ENCODE measurements at places on chromosomes 16 and 17.
A peak's percentile ranks its signal among the peaks of the same experiment; 100 is the strongest.

- H3K36me3 ChIP-seq, result peaks cover 7% of the 10 kb centered on the region
- H3K27ac ChIP-seq, result no peak overlapping the region
- H3K4me1 ChIP-seq, result no peaks in the 10 kb centered on the region
Observed at GRCh38 chr17:80129006-80129565, 17.8 kb downstream of the EIF4A3 start.

GRCh38 chr16:70258946-70259345 is 7.2 kb upstream of the EXOSC6 start:
- H3K4me3 ChIP-seq, result no peak overlapping the region
- no peaks in the 10 kb centered on the region for H3K4me1 ChIP-seq
- no peaks in the 10 kb centered on the region for H3K27me3 ChIP-seq
- H3K36me3 ChIP-seq, result peaks cover 100% of the 10 kb centered on the region
- no peak overlapping the region for H3K27ac ChIP-seq

DNA sequence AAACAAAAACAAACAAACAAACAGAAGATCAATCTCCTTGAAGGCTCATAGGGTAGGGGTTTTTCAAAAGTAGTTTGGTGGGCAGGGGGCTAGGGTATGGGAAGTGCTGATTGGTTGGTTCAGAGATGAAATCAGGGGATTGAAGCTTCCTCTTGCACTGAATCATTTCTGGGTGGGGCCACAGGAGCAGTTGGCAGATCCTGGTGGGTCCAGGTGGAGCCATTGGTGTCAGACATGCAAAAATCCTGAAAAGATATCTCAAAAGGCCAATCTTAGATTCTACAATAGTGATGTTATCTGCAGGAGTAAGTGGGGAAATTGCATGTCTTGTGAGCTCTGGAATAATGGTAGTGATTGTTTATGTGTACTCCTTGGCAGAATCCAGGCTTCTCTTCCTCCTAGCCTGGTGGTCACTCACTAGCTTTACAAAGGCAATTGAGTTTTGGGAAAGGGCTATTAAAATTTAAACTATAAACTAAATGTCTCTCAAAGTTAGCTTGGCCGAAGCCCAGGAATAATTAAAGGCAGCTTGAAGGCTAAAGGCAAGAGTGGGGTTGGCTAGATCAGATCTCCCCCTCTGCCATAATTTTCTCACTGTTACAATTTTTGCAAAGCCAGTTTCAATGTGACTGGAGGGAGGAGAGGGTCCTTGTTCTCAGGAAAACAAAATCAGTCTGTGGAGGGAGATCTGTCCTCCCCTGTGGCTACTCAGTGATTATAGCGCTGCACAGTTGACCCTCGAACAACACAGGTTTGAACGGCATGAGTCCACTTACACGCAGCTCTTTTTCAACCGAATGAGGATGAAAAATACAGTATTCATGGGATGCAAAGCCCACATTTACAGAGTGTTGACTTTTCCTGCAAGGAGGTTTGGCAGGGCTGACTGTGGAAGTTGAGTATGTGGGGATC is 45.2 kb downstream of the RNF112 start:
- no peak overlapping the region for H3K27ac ChIP-seq
- H3K4me3 ChIP-seq, result no peak overlapping the region

GRCh38 chr17:77893144-77894044 is 65.1 kb upstream of the TNRC6C start:
- H3K4me1 ChIP-seq, result no peaks in the 10 kb centered on the region
- H3K4me3 ChIP-seq, result no peak overlapping the region
- no peak for DNase-seq
- H3K27ac ChIP-seq, result no peak overlapping the region
- H3K36me3 ChIP-seq, result no peaks in the 10 kb centered on the region
- no peaks in the 10 kb centered on the region for H3K27me3 ChIP-seq

DNA sequence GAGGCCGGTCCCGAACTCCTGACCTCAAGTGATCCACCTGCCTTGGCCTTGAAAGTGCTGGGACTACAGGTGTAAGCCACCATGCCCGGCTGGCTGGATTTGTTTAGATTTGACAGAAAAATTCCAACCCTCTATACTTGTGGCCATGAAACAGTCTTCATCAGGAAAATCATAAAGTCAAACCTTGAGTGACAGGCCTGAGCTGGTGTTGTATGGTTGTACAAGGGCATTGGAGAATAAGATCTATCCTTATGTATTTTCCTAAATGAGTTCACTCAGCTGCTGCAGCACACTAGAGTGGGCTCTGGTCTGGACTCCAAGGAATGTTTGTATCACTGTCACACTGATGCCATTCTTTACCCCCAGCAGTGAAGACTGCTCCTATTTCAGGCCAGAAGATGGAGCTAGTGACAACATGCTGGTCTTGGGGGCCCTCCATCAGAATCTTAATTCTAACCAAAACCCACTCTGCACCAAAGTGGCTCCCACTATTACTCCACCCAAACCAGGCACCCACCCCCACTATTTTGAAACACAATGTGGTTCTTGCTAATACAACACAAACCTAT is 27.4 kb downstream of the SNX11 start:
- H3K27me3 ChIP-seq, result no peaks in the 10 kb centered on the region
- no peaks in the 10 kb centered on the region for H3K4me1 ChIP-seq
- no peak overlapping the region for H3K4me3 ChIP-seq
- no peak for DNase-seq
- H3K36me3 ChIP-seq, result no peaks in the 10 kb centered on the region

DNA sequence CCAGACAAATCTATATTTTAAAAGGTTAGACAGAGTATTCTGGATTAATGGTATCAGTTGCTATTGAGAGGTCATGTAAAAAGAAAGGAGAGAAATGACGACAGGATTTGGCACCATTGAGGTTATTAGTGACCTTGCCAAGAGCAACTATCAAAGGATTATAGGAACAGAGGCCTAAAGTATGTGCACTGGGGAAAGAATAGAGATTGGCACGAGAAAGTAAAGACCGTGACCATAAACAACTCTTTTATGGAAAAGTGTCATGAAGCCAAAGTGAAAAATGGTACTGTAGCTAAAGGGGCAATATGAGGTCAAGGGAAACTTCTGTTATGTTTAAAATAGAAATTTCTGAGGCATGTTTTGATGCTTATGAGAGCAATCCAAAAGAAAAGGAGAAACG is 115.2 kb upstream of the KIF2B start:
- H3K4me3 ChIP-seq, result no peak overlapping the region
- H3K36me3 ChIP-seq, result no peaks in the 10 kb centered on the region
- no peaks in the 10 kb centered on the region for H3K27me3 ChIP-seq
- H3K4me1 ChIP-seq, result no peaks in the 10 kb centered on the region

GRCh38 chr16:50635505-50636392 is 45.4 kb downstream of the SNX20 start:
- no peaks in the 10 kb centered on the region for H3K4me1 ChIP-seq
- H3K4me3 ChIP-seq, result no peak overlapping the region
- H3K36me3 ChIP-seq, result peaks cover 33% of the 10 kb centered on the region
- no peak overlapping the region for H3K27ac ChIP-seq
- no peaks in the 10 kb centered on the region for H3K27me3 ChIP-seq
- no peak for DNase-seq

GRCh38 chr17:67629971-67630320 is 87.8 kb upstream of the NOL11 start:
- DNase-seq, result no peak
- H3K27me3 ChIP-seq, result no peaks in the 10 kb centered on the region
- H3K27ac ChIP-seq, result no peak overlapping the region

DNA sequence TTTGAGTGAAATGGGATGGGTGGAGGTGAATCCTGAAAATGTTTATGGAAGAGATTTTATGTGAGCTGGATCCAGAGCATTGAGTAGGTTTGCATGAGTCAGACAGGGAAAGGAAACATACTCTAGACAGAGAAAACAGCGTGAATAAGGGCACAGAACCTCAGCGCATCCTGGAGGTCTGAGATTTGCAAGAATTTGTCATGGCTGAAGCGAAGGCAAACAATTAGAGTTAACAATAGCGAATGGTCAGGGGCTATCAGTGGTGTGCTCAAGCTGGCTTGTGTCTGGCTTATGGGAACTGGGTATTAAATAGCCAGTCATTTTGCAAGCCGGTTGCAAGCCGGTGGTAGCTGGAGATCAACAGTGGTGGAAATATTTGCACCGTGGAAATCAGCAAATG is 36.4 kb downstream of the MAP2K6 start:
- H3K27me3 ChIP-seq, result no peaks in the 10 kb centered on the region
- no peak overlapping the region for H3K27ac ChIP-seq
- no peak for DNase-seq
- H3K4me3 ChIP-seq, result no peak overlapping the region
- H3K36me3 ChIP-seq, result no peaks in the 10 kb centered on the region

- H3K27ac ChIP-seq, result no peak overlapping the region
- no peak overlapping the region for H3K4me3 ChIP-seq
- DNase-seq, result no peak
Observed at GRCh38 chr17:2974347-2974746, 89.1 kb downstream of the OR1D5 start.

GRCh38 chr17:29546085-29546484 is 20.8 kb downstream of the ABHD15 start:
- DNase-seq, result no peak
- no peak overlapping the region for H3K27ac ChIP-seq
- peaks cover 16% of the 10 kb centered on the region for H3K36me3 ChIP-seq

DNA sequence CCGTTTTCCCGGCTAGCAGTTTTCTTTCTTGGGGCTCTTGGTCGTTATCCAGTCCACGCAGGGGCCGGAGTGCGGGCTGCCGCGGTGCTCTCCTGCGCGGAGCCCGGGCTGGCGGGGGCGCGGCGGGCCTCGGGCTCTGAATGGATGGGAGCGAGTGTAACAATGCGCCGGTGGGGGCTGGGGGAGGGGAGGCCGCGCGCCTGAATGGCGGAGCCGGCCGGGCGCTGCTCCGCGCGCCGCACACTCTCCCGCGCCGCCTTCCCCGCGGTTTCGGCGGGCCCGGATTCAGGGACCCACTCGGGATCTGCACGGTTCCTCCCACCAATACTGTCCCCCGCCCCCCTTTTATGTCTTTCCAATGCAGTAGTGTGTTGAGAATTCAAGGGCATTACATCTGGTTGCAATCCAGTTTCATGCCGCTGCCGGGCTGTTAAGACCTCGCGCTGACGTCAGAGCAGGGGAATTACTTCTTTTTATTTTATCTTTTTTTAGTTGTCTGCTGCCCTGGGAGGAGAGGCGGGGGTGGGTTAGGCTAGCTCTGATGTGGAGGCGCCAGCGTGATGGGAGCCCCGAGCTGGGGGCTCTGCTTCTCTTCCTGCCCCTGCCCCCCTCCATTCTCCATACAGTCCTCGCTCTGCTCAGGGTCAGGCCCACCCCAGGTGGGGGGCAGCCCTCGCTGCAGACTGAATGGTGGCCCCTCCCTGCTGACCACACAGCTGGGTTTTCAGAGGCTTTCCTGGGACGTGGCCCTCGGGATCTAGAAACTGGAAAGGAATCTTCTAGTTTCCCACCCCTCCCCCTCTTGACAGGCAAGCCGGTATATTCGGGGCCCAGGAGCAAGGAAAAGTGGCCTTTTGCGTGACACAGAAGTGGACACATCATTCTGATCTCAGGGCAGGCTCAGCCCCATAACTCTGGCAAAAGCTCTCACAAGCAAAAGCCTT is 1.8 kb downstream of the RAI1 start:
- H3K36me3 ChIP-seq, result no peaks in the 10 kb centered on the region
- no peak for DNase-seq
- H3K4me1 ChIP-seq, result peaks cover 24% of the 10 kb centered on the region
- peak overlapping the region; percentile 86 for H3K27ac ChIP-seq

- no peak overlapping the region for H3K4me3 ChIP-seq
- no peak for DNase-seq
- peaks cover 4% of the 10 kb centered on the region for H3K4me1 ChIP-seq
- H3K36me3 ChIP-seq, result peaks cover 42% of the 10 kb centered on the region
- H3K27ac ChIP-seq, result no peak overlapping the region
- no peaks in the 10 kb centered on the region for H3K27me3 ChIP-seq
Observed at GRCh38 chr17:38724337-38724988, 5.7 kb upstream of the CISD3 start.

DNA sequence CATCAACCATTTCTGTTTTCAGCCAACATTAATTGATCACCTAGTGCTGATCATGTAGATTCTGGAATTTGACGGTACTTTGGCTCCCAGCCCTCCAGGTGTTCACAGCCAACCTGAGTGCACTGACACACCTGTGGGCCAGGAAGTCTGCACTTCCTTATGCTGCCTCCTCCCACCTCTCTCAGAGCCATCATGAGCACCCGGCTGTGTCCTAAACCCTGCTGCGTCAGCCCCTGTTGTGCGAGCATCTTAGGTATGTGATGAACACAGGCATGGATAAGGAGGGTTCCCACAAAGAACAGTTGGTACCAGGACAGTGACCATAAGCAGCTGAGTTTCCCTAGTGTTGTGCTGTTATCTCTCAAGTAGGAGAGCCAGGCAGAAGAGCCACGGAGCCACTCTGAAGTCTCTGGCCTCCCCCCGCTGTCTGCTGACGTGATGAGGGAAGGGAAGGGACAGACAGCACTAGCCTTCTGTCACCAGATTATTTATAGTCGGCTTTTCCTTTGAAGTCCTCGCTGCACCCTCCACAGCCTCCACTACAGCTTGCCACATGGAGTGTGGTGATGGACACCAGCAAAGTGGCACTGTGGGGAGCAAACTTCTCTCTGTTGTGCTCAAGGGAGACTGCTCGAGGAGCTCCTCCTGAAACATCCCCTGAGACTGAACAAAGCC is 162.8 kb upstream of the ANKFN1 start:
- no peak overlapping the region for H3K4me3 ChIP-seq
- H3K36me3 ChIP-seq, result no peaks in the 10 kb centered on the region
- H3K27me3 ChIP-seq, result no peaks in the 10 kb centered on the region
- no peak overlapping the region for H3K27ac ChIP-seq

DNA sequence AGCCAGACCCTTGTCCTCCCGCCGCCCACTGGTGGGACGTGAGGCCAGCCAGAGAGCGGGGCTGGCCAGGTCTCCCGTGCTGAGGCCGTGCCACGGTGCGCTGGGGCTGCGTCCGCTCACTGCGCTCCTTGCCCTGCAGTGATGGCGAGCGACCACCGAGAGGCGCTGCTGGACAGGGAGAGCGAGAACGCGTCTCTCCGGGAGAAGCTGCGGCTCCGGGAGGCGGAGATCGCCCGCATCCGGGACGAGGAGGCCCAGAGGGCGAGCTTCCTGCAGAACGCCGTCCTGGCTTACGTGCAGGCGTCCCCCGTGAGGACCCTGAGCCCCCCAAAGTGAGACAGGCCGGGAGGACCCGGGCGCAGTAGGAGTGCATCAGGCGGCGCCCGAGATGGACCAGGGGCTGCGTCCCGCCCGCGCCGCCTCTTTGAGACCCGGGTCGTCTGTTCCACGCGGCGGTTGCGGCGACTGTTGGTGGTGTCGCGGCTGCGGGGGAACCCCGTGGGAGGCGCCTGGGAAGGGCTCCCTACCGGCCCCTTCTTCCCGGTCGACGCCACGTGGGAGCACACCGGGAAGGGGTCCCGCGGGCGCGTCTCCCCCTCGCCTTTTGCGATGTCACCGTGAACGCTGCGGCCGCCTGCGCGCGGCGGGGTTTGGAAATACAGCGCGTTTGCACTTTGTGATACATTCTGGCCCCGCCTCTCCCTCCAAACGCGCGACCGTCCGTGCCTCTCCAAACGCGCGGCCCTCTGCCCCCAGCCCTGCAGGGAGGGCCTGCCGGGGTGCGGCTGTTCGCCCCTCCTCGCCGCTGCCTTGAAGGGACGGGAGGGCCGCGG is 792 bp upstream of the RAC3 start:
- DNase-seq, result peak; percentile 82
- peak overlapping the region; percentile 71 for H3K4me3 ChIP-seq
- no peak overlapping the region for H3K27ac ChIP-seq
- peaks cover 8% of the 10 kb centered on the region for H3K27me3 ChIP-seq
